Left cardiac atrium (tissue), 4 donors: ENCODE measurements at places on chromosomes 7 and 10. TPM values are rescaled to one million over a fixed set of nuclear protein-coding genes. Genes with fewer than 3 reads are reported as not detected.

DNA sequence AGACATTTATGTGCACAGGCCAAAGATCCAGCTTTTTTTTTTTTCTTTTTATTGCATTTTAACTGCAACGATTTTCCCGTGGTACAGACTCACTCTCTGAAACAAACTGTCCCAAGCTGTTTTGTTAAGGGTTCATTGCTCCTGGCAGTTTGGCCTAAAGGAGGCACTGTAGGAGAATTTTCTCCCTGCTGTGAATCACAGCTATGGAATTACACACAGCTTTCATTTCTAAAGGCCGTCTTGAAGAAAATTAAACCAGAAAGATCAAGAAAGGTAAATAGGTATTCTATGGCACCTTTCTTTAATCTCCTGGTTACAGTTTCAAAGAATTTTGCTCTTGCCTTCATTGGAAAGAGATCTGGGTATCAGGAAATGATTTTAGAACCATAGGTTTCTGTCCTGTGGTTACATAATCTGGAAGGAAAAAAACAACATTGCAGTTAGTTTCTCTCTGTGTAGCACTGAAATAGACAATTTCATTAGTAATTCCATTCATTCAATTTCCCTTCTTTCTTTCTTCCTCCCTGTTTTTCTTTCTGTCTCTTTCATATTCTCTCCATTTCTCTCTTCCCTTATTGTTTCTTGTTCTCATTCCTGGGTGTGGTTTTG is 51.2 kb downstream of the PDK4 start:
- DNase-seq: peak; percentile 30

DNA sequence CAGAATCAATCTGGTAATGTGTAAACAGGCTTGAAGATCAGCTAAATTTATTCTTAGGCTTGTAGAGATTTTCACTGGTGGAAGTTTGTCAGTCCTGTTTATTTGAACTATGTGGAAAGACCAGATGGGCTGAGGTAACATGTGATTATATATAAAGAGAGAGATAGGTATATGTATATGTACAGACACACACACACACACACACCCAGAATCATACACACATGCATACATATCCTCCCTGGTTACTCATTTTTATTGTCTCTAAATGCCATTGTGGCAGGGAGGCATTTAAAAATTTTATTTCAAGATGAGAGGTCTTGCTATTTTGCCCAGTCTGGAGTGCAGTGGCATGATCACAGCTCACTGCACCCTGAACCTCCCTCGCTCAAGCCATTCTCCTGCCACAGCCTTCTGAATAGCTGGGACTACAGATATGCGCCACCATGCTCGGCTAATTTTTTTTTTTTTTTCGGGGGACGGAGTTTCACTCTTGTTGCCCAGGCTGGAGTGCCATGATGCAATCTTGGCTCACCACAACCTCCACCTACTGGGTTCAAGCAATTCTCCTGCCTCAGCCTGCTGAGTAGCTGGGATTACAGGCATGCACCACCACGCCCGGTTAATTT is 78.1 kb upstream of the CYTH3 start:
- no peak for DNase-seq

GRCh38 chr10:17349717-17350116 is 104.7 kb downstream of the ST8SIA6 start:
- DNase-seq: no peak

GRCh38 chr7:142787783-142788182 is 17.0 kb downstream of the PRSS2 start:
- no peak for DNase-seq

GRCh38 chr7:29879609-29880008 is 73.3 kb downstream of the WIPF3 start:
- peak; percentile 47 for DNase-seq

GRCh38 chr7:71636329-71636728 is 504.4 kb downstream of the GALNT17 start:
- no peak for DNase-seq

DNA sequence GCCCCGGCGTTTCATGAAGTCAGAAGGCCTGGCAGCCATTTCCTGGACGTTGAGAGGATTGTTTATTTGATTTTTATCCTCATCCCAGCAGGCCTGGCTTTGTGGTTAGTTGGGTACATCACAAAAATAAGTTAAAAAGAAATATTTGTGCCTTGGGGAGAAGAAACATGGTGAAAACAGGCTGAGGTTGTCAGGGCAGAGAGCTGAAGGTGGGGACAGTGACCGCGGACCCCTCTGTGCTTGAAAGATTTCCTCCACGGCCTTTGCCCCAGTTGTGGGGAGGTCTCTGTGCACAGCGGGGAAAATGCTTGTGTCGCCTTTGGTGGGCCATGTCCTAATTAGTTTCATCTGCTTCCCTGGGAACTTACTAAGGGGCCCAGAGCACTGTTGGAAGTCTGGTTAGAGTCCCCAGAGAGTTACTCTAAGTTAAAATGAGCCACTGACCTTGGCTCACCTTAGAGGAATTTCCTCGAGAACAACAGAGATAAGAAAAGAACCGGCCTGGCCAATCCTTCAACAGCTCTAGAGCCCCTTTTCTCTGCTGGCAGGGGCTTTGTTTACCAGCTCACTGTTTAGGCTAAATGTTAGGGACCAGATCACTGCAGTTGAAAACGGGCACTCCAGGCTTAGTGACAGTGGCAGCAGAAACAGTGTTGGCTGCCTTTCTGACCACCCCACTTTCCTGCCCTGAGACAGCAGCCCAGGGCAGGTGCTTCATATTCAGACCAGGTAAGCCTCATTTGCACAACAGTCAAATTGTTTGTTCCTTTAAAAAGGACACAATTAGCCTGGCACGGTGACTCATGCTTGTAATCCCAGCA is 37.9 kb downstream of the CRCP start:
- DNase-seq: peak; percentile 37

The AP4M1 gene
- 13.2 TPM for total RNA-seq

- DNase-seq: no peak
Observed at GRCh38 chr10:70714951-70715350, 42.6 kb downstream of the ADAMTS14 start.

DNA sequence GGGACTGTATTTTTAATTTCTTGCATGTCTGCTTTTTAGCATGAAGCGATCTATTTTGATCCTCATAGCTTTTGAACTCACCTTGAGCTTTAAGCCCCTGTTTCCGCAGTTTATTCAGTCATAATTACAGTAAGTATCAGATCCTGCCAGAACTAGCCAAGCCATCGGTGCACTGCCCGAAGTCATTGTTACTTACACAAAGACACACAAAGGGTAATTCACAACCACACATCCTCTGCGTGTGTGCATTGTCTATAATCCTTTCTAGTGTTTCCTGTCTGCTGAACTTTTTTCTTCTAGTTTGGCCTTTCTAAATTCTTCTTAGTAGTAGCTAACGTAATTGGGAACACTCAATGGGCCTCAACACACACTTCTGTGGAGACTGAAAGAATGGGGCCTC is 133.0 kb downstream of the SFMBT2 start:
- no peak for DNase-seq

DNA sequence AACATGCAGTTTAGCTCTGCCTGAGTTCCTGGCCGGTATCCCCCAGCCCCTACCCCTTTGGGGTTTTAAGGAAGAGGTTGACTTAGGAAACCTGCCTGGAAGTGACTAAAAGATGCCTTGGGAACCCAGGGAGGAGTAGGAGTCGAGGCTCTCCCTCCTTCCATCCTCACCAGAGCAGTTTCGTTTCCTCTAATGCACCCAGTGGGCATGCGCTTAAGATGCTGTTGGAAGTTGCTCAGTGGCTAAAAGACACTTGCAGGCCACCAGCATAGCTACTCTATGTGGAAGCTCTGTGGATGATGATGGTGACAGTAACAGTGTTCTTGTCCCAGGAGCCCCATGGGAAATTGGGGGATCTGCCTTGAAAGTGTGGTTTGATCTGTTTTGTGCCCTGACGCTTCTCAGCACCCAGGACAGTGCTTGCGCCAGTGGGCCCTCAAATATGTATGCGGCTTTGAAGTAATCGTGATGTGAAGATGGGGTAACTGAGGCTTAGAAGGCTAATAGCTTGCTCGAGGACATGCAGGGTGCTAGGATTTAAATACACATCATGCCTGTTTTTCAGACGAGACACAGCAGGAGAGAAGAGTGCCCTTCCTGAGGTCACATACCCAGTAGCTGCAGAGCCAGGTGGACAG is 32.0 kb downstream of the TBATA start:
- DNase-seq: peak; percentile 3

DNA sequence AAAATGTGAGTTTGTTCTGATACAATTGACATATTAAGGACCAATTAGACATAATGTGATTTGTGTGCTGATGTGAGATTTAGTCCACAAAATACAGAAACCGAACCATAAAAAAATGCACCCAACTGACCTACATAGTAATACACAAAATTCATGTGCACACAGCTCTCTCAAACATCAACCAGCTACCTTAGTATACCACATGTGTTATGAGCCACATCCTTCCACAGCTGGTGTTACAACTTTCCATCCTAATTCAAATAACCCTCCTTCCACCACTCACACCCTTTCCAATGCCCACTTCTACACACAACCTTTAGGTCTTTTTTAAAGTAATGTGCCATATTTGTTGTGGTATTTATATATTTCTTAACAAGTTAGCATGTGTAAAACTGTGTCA is 31.7 kb upstream of the C7orf33 start:
- DNase-seq: no peak

The HMX2 gene
- not detected for total RNA-seq

The TMEM176B gene
- total RNA-seq: 241 TPM

GRCh38 chr7:30253796-30254165 is 30.6 kb upstream of the ZNRF2 start:
- DNase-seq: no peak

- no peak for DNase-seq
Observed at GRCh38 chr7:98075801-98076200, 30.9 kb upstream of the LMTK2 start.

DNA sequence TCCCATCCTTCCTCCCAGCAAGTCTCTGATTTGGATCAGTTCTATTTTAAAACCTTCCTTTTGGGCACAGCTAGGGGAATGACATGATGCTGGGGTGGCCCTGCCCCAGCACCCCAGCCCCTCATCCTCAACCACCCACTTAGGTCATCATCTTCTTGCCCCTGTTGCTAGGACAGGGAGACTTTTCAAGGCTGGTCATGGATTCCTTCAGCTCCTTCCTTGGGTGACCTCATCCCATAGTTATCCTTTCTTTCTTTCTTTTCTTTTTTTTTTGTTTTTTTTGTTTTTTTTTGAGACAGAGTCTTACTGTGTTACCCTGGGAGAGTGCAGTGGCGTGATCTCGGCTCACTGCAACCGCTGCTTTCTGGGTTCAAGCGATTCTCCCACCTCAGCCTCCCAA is 127.2 kb downstream of the WDFY4 start:
- DNase-seq: no peak

DNA sequence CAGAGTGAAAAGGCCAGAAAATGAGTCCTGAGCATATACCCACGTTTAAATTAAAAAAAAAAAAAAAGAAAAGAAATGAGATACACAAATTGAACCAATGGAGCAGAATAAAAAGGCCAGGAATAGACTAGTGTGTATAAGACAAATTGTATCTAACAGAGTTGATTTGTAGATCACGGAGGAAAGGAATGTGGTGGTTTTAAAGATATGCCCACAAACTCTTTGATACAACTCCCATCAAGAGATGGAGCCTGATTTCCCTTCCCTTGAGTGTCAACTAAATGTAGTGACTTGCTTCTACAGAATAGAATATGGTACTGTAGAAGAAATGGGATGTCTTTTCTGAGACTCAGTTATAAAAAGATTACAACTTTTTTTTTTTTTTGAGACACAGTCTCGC is 10.4 kb downstream of the SYPL1 start:
- DNase-seq: no peak

DNA sequence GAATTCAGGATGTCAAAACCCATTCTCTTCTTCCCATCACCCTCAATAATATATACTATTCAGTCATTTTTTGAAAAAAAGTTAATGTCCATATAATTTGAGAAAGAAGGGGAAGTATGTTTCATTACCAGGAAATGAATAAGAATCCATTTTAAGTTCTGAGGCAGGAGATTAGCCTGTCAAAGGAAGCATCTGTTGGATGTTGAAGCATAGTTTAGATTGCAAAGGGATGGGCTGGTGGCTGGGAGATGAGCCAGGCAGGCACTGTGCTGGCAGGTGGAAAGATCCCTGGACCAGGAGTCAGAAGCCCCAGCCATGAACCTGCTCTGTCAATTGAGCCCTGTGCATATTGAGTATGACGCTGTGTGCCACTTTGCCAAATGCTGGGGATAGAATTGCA is 48.4 kb upstream of the CRTAC1 start:
- DNase-seq: no peak

The CPEB3 gene
- 7.4 TPM for total RNA-seq

- no peak for DNase-seq
Observed at GRCh38 chr7:29397398-29397797, 166.2 kb upstream of the PRR15 start.

- no peak for DNase-seq
Observed at GRCh38 chr7:142809671-142810070, 38.9 kb downstream of the PRSS2 start.

- DNase-seq: no peak
Observed at GRCh38 chr10:104614245-104614831, 26.8 kb upstream of the SORCS3 start.

DNA sequence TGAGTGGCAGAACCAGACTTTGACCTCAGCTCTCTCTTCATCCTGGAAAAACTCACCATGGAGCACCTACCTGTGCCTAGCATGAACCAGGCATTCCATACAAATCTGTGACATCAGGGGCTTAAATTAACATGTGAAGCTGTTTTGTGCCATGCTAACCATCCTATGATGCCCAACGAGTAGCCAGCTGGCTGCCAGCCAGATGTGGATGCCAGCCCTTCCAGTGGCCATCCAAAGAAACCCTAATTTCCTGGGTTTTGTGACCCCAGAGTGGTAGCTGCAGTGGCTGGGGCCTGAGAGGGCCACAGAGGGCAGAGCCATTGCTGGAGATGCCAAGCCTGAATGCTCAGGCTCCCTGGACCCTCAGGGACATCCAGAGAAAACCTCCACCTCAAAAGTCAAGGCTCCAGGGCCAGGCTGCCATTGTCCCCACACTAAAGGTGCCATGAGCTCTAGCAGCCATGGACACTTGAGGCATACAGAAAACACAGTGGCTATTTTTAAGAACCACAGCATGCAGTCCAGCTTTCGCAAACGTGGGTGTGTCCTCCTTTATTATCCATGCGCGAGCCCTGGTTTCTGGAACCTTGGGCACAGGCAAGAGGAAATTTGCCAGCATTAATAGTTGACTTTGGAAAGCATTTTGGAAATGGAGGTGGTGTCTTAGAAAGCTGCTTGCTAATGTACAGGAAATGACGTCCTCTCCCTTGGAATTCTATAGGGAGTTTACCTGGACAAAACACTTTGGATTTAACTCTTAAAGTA is 6.0 kb downstream of the CPXM2 start:
- peak; percentile 78 for DNase-seq

GRCh38 chr10:62736168-62736546 is 68.4 kb upstream of the ADO start:
- DNase-seq: no peak

- no peak for DNase-seq
Observed at GRCh38 chr7:142789441-142789840, 18.7 kb downstream of the PRSS2 start.

The CYREN gene
- 28.8 TPM for total RNA-seq

The ERVW-1 gene
- total RNA-seq: not detected

DNA sequence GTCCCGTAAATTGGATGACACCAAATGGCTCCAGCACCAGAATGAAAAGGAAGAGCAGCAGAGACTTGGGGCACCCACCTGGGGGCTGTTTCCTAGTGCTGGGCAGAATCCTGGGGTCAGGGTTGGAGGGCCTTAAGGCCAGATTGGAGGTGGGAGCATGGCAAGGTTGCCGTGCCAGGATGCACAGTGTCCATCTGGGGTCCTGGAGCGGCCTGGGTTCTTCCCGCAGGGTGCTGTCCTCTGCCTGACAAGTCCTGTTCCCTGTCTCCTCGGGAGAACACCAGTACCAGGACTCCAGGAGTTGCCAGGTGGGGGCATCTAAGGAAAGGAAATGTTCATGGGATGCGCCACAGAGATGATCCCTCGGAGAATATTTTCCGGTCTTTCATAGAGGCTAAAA is 42.8 kb downstream of the MGMT start:
- no peak for DNase-seq

The THSD7A gene
- 2.0 TPM for total RNA-seq
